ENCODE measurements at places on chromosomes 3 and 15.
A peak's percentile ranks its signal among the peaks of the same experiment; 100 is the strongest.

GRCh38 chr15:31486906-31487695, 160.5 kb downstream of the KLF13 start:
- DNase-seq, result no peak

GRCh38 chr3:174581558-174581957, 277.6 kb upstream of the NAALADL2 start:
- DNase-seq, result peak; percentile 0

GRCh38 chr15:77566092-77566491, 66.6 kb downstream of the LINGO1 start:
- DNase-seq, result no peak

GRCh38 chr3:46659285-46659684, 34.2 kb downstream of the ALS2CL start:
- DNase-seq, result no peak

GRCh38 chr3:4061195-4061594, 242.0 kb upstream of the SETMAR start:
- peak; percentile 35 for DNase-seq
